ENCODE measurements at places on chromosomes 7 and 10. TPM values are rescaled to one million over a fixed set of nuclear protein-coding genes. Genes with fewer than 3 reads are reported as not detected.

The PALD1 gene
- polyA plus RNA-seq: 1.1 TPM

- DNase-seq: no peak
Observed at GRCh38 chr10:130999376-131000202, 311.9 kb downstream of the TCERG1L start.

DNA sequence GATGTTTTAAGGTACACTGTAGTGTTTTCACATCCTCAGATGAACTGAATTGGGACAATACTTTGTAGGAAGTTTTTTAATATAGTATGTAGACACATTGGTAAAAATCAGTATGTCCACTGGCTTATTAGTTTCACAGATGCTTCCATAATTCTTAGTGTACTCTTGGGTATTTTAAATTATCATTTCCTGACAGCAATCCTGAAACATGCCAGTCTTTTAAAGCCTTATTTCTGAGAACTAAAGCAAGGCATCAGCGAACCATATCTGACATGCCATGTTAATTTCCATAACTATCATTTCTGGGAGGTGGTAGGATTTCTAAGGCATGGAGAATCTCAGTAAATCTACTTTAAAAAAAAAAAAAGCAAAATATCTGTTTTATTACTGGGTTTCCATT lies 266.4 kb downstream of the ADK start:
- no peak for DNase-seq

- peak; percentile 10 for DNase-seq
Observed at GRCh38 chr7:26965724-26966123, 101.3 kb upstream of the SKAP2 start.

DNA sequence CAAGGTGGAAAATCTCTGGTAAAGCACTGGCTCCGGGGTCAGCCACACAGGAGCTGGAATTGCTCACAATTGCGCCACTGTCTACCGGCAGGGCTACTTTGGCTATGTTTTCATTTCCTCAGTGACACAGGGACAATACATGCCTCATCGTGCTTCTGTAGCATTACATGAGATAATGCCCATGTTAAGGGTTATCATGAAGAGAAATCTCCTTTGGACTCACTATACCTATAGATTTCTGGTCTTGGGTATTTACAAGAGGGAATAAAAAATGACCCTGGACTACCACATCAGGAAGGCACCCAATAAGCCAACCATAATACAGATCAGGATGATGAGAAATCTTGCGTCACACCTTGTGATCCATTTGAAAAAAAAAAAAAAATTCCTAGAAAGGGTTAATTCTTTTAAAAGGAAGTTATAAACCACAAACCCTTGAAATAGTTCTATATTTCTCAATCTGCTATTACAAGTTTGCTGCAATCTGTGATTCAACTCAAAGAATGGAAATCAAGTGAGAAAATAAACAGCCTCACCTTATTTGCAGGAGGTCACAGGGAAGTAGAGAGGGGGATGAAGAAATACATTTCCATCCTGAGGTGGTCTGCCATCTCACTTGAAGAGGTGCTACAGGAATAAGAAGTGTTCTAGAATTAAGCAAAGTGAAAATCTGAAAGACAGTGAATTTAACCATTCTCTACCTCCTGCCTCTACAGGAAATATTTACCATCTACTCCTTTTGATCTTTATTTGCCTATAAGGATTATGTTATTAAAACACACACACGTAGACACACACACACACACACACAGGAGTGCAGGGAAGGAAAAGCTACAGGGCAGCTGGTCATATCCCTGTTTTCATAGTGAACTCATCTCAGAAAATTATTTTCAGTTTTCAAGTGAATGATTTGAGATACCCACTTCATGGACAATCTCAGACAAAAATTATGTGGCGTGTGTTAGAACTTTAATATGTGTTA lies 231.3 kb upstream of the CELF2 start:
- no peak for DNase-seq

- no peak for DNase-seq
Observed at GRCh38 chr7:45071528-45071927, 17.2 kb downstream of the NACAD start.

- no peak for DNase-seq
Observed at GRCh38 chr7:68309806-68310205, 1288.5 kb upstream of the AUTS2 start.

- DNase-seq: peak; percentile 15
Observed at GRCh38 chr7:99563650-99564049, 5.2 kb downstream of the ZNF655 start.

The PDGFA gene
- 30.7 TPM for polyA plus RNA-seq

DNA sequence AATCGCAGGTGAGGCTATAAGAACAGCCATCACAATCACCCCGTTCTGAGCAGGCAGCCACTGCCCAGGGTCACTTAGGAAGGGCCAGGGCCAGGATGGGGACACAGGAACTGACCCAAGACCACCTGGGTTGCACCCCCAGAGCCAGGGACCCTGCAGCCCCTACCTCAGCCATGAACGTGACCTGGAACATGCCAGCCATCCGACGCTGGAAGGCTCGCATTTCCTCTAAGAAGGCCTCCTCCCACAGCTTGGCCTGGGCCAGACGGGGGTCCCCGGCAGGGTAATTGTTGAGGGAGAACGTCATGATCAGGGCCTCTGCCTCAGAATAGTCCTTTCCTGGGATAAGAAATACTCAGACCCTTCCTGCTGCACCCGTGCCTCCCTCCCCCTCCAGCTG lies 5.0 kb downstream of the NPC1L1 start:
- DNase-seq: no peak

GRCh38 chr7:121570365-121570764 lies 174.3 kb upstream of the FAM3C start:
- no peak for DNase-seq

DNA sequence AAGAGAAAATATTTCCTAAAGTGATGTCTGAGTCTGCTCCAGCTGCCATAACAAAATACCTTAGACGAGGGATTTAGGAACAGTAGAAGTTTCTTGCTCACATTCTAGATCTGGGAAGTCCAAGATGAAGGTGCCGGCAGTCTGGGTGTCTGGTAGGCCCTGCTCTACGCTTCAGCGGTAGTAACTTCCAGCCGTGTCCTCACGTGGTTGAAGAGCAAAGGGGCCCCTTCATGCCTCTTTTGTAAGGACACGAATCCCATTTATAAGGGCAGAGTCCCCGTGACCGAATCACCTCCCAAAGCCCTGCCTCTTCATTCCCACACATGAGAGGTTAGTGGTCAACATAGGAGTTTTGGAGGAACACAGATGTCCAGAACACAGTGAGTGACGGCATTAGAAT lies 52.2 kb upstream of the INPP5A start:
- DNase-seq: no peak

The GDF10 gene
- polyA plus RNA-seq: 3.3 TPM

- DNase-seq: no peak
Observed at GRCh38 chr7:43569424-43569823, 13.5 kb upstream of the STK17A start.

The SLC29A3 gene
- polyA plus RNA-seq: 12.0 TPM

- no peak for DNase-seq
Observed at GRCh38 chr10:3625959-3626751, 158.9 kb downstream of the KLF6 start.

GRCh38 chr10:92972066-92972870 lies 88.3 kb upstream of the CYP26C1 start:
- DNase-seq: peak; percentile 67

The BBIP1 gene
- 21.5 TPM for polyA plus RNA-seq

The LDB3 gene
- 0.31 TPM for polyA plus RNA-seq

DNA sequence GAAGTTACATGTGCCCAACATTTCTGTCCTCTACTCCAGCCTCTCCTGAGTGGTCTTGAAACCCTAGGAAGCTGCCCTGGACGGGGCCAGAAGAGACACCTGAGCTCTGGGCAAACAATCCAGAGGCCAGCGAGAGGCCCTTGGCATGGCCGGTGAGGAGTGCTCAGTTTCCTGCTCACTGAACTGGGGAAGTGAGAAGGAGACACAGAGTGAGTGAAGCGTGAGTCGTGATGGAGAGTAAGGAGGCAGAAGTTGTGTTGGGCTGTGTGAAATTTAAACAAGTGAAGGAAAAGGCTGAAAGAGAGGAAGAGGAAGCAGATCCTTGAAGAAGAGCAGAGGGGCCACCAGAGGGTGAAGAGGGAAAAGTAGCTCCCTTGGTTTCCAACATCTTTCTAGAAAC lies 73.2 kb downstream of the WNT2 start:
- DNase-seq: no peak

The IGFBP3 gene
- 268 TPM for polyA plus RNA-seq

Measured in hepatocyte (in vitro differentiated cells).